ENCODE measurements at places on chromosomes 5 and 9.

GRCh38 chr9:13410566-13411031 lies 131.1 kb upstream of the MPDZ start:
- no peak for DNase-seq

- DNase-seq = peak; percentile 42
Observed at GRCh38 chr9:137295238-137295811, 6.7 kb downstream of the NRARP start.

- no peak for DNase-seq
Observed at GRCh38 chr5:65142511-65143011, 339.2 kb downstream of the ADAMTS6 start.

GRCh38 chr5:33736510-33736909 lies 155.3 kb downstream of the ADAMTS12 start:
- no peak for DNase-seq
